RKO (cell line): ENCODE measurements at places on chromosomes 11 and 22.
A peak's percentile ranks its signal among the peaks of the same experiment; 100 is the strongest.

GRCh38 chr11:122923302-122923701 is 40.7 kb downstream of the JHY start:
- no peak for DNase-seq

- no peak for DNase-seq
Observed at GRCh38 chr11:69245491-69246345, 48.2 kb upstream of the MYEOV start.

GRCh38 chr22:42236268-42236667 is 34.2 kb downstream of the TCF20 start:
- no peak for DNase-seq

GRCh38 chr11:119652907-119653659 is 75.9 kb downstream of the NECTIN1 start:
- no peak for DNase-seq

GRCh38 chr22:33459137-33459536 is 401.0 kb upstream of the SYN3 start:
- DNase-seq: no peak

GRCh38 chr11:46336563-46337180 is 10.6 kb upstream of the DGKZ start:
- no peak for DNase-seq

GRCh38 chr11:67031791-67032561 is 9.0 kb downstream of the SYT12 start:
- no peak for DNase-seq

GRCh38 chr11:47087801-47088200 is 88.9 kb downstream of the ARFGAP2 start:
- DNase-seq: no peak

GRCh38 chr11:83070044-83070701 is 1.5 kb downstream of the RAB30 start:
- DNase-seq: no peak

GRCh38 chr11:5534046-5534445 is 14.3 kb downstream of the OR52H1 start:
- no peak for DNase-seq

DNA sequence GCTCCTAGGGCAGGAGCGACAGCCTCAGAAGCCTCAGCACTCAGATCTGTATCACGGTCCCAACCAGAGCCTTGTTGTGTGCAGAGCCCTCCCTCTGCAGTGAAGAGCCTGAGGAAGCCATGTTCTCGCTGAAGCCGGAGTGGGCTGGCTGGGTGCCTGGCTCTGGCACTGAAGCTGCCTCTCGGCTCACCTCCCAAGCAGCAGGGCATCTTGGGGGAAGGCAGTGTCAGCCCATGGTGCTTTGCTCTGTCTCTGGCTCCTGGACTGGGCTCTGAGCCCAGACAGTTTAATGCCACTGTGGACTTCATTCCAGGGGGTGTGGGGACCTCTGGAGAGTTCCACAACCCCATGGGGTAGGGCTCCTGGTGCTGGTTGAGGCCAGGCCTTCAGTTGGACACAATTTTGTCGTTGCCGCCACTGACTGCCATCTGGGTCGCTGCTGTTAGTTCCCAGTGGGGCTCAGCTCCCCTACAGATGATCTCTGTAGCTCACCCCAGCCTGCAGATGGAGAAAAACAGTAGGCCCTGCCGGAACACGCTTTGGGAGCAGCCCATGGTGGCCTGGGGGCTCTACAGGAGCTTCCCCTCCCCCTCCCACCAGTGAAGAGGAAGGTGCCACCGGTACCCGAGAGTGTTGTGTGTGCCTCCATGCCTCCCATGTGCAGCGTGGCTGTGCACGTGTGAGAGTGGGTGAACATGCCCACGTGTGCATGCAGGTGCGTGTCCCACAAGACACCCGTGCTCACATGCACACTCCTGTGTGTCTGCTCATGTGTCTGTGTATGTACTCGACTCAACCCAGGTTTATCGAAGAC is 86.5 kb upstream of the B3GAT1 start:
- no peak for DNase-seq

GRCh38 chr11:39461066-39461465 is 1998.4 kb downstream of the LRRC4C start:
- DNase-seq: no peak

DNA sequence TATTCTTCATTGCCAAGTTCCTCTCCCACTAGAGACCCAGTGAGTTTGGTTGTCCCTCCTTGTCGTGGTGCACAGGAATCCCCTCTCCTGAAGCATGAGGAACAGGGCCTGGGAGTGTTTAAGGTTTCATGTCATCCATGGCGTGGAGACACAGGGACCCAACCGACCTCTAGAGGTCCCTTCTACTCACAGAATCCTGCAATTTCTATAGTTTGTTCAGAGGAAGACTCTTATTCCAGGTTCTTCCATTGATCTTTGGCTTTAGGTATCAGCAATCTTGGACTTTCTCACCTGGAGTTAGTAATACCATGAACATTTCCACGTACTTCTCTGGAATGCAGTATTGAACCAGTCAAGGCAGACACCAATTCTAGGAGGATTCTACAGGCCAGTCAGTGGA is 548.2 kb downstream of the NTM start:
- DNase-seq: no peak

- no peak for DNase-seq
Observed at GRCh38 chr11:72634472-72635095, 39.6 kb downstream of the PDE2A start.

DNA sequence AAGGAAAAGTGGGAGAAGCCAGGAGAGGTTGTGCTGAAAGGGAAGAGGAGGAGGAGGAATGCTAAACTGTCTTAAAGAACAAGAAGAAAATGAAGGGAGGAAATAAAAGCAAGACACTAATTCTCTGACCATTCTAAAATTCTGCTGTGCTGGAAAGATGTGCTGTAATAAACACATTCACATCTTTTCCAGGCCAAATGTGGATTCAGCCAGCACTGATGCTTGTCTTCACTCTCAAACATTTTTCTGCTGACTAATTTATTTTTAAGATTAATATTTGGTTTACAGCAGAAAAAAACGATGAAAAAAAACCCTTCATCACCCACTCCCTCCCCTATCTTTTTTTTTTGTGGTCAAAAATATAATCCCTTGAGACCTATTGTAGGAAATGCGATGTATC is 223.6 kb downstream of the SWAP70 start:
- no peak for DNase-seq

GRCh38 chr11:62552485-62553079 is 6.0 kb upstream of the AHNAK start:
- peak; percentile 65 for DNase-seq

DNA sequence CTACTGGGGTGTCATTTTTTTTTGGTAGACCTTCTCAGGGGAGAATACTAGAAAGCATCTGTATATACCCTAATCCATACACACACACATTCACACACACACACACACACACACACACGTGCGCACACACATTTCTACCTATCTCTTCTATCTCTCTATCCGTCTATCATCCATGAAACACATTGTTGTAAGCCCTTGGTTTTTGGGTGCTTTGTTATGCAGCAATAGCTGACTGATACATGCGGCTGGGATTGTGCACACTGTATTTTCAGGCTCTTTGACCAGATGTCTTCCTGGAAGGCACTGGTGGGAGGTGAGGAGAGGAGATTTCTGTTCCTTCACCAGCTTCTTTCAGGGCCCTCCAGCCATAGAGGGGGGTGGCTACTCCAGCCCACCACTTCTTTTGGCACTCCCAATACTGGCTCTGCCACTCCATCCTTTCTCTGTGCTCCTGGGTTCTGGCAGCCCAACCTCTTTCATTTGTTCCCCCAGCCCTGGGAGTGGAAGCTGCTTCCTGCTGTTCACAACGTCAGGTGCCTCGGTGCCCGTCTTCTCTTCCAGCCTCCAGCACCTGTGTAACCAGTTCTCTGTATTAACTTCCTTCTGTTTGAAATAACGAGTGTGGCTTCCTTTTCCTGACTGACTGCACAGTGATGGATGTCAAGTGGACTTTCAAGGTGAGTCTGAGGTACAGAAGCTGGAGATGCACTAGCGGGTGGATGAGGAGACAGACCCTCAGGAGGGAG is 12.4 kb upstream of the MUC2 start:
- no peak for DNase-seq

DNA sequence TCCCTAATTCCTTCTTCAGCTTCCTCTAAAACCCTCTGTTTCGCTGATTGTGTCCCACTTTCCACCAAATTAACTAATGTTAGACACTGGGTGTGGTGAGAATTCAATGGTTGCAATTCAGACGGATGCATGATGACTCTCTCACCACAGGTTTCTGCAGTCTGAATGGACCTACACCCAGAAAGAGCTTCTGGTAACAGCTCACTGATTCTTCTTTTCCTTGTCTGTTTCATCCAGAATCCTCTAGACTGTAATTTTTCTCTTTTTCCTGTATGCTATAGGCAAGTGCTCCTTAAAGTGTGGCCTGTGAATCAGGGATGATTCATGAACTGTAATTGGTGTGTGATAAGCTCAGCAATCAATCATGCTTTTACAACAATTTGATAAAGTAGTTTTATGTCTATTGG is 18.1 kb downstream of the MMP10 start:
- peak; percentile 47 for DNase-seq

- no peak for DNase-seq
Observed at GRCh38 chr22:36986242-36986821, 32.9 kb downstream of the TST start.

GRCh38 chr11:133403900-133404299 is 128.4 kb downstream of the OPCML start:
- peak; percentile 45 for DNase-seq

GRCh38 chr11:33605703-33606102 is 94.9 kb downstream of the C11orf91 start:
- no peak for DNase-seq

DNA sequence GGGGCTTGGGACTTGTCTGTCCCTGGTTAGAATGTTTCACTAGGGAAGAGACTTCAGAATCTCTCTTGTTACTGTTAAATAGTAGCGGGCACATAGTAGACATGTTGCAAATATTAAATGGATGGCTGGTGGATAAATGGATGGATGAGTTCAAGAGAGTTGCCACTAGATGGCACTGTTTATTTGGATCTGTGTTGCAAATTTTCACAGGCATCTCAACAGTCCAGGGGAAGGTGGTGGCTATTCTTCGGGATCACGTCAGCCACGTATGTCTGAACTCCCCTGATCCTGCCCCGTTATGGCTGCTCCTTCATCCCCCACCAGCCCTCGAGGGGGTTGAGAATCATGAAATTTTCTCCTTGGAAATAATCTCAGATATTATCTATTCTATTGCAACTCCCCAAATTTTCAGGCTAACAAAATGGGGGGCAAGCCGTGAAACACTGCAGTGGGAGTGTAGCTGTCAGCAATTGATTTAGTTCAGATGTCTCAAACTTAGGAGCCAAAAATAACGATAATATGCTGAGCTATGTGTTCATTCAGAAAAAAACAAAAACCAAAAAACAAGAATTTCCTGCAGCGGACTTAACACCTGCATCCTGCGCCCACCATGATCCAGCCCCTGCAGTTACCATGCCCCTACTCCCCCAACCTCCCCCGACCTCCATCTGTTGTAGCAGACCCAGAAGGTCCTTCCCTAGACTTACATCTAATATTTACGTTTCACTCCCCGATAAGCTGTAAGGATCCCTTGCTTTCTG is 29.1 kb upstream of the BIRC3 start:
- DNase-seq: peak; percentile 84

DNA sequence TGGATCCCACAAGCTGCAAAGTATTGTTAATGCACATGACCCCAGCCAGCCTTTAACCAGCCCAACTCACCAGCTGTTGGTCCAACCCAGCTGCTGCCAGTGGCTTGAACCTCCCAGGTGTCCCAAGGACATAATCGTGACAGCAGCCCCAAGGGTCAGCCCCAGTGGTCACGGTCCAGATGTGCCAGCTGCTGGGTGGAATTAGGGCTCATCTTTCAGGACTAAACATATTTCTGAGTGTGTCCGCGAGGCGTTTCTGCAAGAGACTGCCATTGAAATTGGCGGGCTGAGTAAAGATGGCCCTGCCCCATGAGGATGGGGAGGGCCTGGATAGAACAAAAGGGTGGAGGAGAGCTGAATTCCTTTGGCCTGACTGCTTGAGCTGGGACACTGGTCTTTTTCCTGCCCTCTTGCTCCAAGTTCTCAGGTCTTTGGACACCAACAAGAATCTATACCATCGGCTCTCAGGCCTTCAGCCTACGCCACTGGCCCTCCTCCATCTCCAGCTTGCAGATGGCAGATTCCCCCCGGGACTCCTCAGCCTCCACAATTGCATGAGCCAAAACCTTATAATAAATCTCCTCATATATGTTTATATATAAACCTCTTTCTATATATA is 240.2 kb downstream of the MN1 start:
- DNase-seq: no peak

GRCh38 chr11:6733326-6734275 is 38.2 kb downstream of the OR2AG2 start:
- no peak for DNase-seq

DNA sequence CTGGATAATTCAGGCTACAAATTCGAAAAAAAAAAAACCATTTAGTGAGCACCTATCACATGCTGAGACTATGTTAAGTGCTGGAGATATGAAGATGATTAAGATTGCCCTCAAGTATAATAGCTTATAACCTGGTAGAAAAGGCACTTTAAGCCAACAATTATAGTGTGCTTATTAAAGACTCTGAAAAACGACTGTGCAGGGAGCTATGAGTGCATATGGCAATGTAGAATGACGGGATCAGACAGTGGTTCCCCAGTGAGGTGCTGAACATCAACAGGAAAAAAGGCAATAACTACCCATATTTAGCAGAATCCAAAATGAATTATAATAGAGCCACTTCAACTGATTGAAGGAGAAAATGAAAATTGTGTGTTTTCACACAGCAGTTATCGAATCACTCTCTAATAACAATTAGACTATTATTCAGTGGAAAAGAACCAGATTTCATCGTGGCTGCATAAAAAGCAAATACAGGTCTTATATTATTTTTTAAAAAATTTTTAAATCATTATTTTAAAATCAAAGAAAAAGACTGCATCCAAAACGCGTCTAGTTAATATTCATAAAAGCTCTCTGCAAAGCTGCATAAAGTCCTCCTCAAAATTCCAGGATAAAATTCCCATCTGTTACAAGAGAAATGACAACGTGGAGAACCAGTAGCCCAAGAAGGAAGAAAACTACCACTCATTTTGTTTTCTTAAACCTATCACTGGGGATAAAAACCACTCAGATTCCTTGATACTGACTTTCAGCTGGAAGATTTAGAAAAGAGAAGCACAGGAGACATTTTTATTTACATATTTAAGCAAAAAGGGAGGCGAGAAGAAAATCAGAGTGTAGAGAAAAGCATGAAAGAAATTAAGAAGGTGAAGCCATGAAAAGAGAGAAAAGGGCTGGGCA is 1.1 kb downstream of the MTMR2 start:
- peak; percentile 72 for DNase-seq

DNA sequence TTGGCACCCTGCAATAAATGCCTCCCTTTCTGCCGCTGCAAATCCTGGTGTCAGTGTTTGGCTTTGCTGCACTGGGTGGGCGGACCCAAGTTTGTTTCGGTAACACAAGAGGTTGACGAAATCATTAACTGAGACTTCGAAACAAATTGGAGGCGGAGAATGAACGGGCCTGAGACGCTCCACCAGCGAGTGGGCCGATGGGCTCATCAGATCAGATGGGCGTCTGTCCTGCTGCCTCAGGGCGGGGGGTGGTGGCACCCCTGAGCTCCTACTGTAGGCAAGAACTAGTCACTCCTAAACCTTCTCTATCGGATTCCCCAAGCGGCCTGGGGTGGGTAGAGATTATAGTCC is 918 bp upstream of the CAPN5 start:
- no peak for DNase-seq

GRCh38 chr22:35553341-35553740 is 12.7 kb downstream of the RASD2 start:
- no peak for DNase-seq
